ENCODE measurements at places on chromosomes 4 and X.
A peak's percentile ranks its signal among the peaks of the same experiment; 100 is the strongest.

GRCh38 chr4:53119680-53120079 lies 246.2 kb downstream of the SCFD2 start:
- DNase-seq = no peak

- DNase-seq = no peak
Measured at GRCh38 chr4:150493851-150494250, 88.1 kb upstream of the MAB21L2 start.

DNA sequence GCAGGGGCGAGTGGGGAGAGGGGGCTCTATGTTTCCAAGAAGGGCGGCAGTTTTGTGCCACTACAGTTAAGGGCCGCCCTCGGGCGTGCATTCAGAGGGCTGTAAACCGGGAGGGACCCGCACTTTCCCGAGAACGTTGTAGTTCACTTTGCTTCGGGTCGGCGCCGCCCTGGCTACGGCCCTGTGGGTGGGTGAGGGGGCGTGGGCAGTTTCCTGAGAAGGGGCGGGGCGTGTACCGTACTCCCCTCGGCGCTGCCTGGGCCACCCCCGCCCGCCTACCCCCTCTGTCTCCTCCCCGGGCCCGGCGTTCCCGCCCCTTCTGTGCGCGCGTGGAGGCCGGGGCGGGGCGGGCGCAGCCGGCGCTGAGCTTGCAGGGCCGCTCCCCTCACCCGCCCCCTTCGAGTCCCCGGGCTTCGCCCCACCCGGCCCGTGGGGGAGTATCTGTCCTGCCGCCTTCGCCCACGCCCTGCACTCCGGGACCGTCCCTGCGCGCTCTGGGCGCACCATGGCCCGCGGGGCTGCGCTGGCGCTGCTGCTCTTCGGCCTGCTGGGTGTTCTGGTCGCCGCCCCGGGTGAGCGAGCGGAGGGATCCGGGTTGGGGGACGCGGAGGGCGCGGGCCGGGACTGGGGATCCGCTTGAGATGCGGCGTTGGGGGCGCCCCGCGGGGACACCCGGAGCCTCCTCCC lies at the start of gene CD99:
Gene CD99, plus strand, starts transcription at position 440 of the 687 bp plus-strand sequence. Its CDS starts 66 bp downstream, at position 506.
- peak; percentile 85 for DNase-seq

- DNase-seq = no peak
Measured at GRCh38 chr4:70365479-70365878, 4.9 kb downstream of the SMR3A start.

- no peak for DNase-seq
Measured at GRCh38 chrX:120719622-120720021, 89.8 kb upstream of the C1GALT1C1 start.

- DNase-seq = no peak
Measured at GRCh38 chrX:130110379-130111219, at the start of gene ELF4. TSS of gene ELF4 (minus strand) at chrX:130110497. CDS start at chrX:130081330, 29,167 bp downstream.

GRCh38 chrX:16124201-16124600 lies 836 bp downstream of the GRPR start:
- DNase-seq = no peak

DNA sequence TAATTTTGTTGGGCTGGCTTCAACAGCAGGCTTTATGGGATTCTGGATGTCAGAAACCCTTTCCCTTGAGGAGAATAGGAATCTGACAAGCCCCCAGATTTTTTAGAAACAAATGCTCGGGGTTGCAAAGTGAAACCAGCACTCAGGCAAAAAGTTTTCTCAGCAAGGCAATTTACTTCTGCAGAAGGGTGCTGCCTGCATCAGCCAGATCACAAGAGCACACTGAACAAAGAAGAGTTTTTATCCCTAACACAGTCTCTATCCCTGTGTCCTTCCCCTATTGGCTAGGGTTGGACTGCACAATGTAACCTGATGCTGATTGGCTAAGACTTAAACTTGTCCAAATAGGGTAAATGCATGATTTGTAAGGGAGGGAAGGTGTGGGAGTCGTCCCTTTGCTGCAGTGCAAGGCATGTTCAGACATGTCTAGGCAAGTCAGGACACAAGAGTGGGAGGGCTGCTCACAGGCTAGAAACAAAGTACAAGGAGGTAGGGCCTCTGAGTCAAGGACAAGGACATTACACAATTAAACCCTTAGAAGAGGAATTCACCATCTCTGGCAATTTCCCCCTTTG lies 175.8 kb downstream of the CCNG2 start:
- DNase-seq = no peak

Measured in activated CD8-positive, alpha-beta memory T cell treated with anti-CD3 and anti-CD28 coated beads for 1 hour (primary cell).